ENCODE measurements at places on chromosomes 1 and 21. TPM values are rescaled to one million over a fixed set of nuclear protein-coding genes. Genes with fewer than 3 reads are reported as not detected.

DNA sequence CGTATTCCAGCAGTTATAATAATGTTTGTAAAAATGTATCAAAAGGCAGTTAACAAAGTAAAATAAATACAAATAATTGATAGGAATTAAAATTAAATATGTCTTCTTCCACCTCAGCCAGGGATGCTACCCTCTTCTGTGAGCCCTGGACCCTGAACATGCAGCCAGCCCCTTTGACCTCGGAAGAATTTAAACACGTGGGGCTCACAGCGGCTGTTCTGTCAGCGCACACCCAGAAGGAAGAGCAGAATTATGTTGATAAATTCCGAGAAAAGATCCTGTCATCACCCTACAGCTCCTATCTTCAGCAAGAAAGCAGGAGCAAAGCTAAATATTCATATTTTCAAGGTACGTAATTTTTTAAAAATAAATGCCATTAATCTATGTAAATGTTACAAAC, 26.5 kb downstream of the UTS2 start:
- H3K27ac ChIP-seq = no peak overlapping the region
- no peaks in the 10 kb centered on the region for H3K4me1 ChIP-seq
- no peaks in the 10 kb centered on the region for H3K27me3 ChIP-seq
- no peak overlapping the region for H3K4me3 ChIP-seq
- H3K36me3 ChIP-seq = no peaks in the 10 kb centered on the region
- no peak for DNase-seq

DNA sequence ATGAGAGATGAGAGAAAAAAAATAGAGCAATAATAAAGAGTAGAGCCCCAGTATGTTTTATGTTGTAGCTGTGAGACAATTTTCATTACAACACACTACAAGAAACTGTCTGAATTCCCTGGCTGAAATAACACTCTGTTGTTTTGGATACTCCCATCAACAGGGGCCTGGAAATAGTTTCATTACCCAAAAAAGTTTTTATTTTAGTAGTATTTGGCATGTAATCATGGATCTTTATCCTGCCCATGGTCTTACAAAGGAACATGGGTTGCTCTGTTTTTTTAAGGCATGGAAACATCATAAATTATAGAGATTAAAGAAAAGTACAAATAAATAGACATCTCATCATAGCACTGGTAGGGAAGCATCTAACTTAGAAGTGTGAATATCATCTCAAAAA, 56.3 kb downstream of the GNG12 start:
- no peaks in the 10 kb centered on the region for H3K27me3 ChIP-seq
- no peak for DNase-seq
- H3K36me3 ChIP-seq = peaks cover 15% of the 10 kb centered on the region
- H3K4me3 ChIP-seq = no peak overlapping the region

DNA sequence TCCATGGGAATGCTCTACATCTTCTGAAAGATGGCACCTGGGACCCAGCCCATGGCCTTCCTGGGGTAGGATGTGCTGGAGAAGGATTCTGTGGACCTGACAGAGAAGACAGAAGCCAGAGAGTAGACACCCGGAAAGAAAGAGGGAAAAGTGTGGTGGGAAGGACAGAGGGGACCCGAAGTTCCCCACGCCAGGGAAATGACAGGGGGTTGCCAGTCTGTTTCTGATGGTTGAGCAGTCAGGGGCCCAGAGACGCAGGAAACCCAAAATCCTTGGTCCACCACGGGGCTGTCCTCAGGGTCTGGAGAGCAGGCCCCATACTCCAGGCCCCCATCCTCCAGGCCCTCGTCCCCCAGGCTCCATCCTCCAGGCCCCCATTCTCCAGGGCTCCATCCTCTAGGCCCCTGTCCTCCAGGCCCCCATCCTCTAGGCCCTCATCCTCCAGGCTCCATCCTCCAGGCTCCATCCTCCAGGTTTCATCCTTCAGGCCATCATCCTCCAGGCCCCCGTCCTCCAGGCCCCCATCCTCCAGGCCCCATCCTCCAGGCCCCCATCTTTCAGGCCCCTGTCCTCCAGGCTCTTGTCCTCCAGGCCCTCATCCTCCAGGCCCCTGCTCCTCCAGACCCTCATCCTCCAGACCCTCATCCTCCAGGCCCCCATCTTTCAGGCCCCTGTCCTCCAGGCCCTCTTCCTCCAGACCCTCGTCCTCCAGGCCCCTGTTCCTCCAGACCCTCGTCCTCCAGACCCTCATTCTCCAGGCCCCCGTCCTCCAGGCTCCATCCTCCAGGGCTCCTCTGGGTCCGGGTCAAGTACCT, 1.0 kb upstream of the TFF2 start:
- DNase-seq = peak; percentile 52
- peaks cover 3% of the 10 kb centered on the region for H3K27me3 ChIP-seq
- H3K4me3 ChIP-seq = no peak overlapping the region
- H3K27ac ChIP-seq = no peak overlapping the region
- no peaks in the 10 kb centered on the region for H3K4me1 ChIP-seq

DNA sequence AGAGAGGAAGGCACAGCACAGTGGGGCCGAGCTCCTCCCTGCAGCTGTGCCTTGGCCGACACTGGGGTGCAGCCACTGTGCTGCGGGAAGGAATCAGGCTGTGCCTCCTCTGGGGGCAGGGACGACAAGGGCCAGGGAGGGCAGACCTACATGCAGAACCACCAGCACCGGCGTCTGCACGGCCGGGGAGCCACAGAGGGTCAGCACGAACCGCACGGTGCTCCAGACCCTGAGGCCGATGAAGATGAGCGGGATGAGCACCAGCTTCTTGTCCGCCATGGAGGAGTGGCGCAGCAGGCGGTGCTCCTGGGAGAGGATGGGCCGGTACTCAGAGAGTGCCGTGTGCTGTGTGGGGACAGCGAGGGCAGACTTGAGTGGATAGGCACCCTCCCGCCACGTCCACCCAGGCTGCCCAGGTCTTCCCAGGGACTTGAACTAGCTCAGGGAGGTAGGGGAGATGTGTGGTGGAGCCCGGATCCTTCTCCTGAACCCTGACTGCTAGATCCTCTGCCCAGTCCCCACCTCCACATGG, 23.5 kb downstream of the GPR157 start:
- H3K4me1 ChIP-seq = no peaks in the 10 kb centered on the region
- DNase-seq = no peak
- H3K4me3 ChIP-seq = no peak overlapping the region

GRCh38 chr1:32071758-32072621, 749 bp upstream of the TMEM39B start:
- no peaks in the 10 kb centered on the region for H3K27me3 ChIP-seq
- no peak for DNase-seq
- peaks cover 23% of the 10 kb centered on the region for H3K4me1 ChIP-seq
- H3K4me3 ChIP-seq = peak overlapping the region; percentile 88

DNA sequence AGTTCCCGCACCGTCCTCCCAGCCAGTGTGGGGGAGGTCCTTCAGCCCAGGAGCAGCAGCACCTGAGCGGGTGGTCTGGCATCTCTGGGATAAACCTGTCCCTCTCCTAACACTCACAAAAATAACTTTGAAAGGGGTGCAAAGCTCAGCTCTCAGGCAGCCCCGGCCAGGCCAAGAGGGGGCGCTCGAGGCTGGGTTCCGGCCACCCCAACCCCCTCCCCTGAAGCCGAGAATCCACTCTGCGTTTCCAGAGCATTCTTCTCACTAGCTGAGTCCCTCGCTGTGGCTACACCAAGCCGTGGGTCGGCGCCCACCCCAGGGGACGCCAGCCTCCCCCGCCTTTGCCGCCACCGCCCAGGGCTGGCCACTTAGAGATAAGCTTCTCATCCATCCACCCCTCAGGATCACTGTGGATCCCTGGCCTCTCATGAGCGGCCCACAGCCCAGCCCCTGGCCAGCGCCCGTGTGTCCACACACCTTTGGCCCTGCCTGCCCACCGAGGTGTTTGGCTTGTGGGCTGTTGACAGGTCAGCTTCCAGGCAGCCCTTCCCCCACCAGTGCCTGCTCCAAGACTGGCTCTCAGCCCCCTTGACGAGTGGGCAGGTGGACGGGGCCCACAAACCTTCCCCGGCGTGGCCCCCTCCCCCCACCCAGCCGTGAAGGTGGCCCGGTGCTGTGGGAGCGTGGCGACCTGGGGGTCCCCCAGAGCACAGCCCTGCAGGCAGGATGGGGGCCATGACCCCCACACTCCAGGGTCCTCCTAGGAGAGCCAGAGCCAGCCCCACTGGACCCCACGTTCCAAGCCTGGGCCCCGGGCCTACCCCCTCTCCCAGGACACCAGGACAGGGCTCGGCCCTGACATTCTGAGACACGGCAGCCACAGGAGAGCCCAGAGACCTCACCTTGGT, 1.9 kb downstream of the FTCD start:
- peak overlapping the region; percentile 14 for H3K4me3 ChIP-seq
- peak; percentile 76 for DNase-seq
- H3K27ac ChIP-seq = no peak overlapping the region
- peaks cover 5% of the 10 kb centered on the region for H3K4me1 ChIP-seq

GRCh38 chr1:52602856-52603600, 857 bp downstream of the GPX7 start:
- DNase-seq = no peak
- peaks cover 18% of the 10 kb centered on the region for H3K36me3 ChIP-seq
- H3K4me1 ChIP-seq = peaks cover 29% of the 10 kb centered on the region

GRCh38 chr1:80629304-80629837, 1171.4 kb upstream of the ADGRL2 start:
- no peak for DNase-seq
- no peak overlapping the region for H3K27ac ChIP-seq
- no peaks in the 10 kb centered on the region for H3K27me3 ChIP-seq
- H3K36me3 ChIP-seq = no peaks in the 10 kb centered on the region

DNA sequence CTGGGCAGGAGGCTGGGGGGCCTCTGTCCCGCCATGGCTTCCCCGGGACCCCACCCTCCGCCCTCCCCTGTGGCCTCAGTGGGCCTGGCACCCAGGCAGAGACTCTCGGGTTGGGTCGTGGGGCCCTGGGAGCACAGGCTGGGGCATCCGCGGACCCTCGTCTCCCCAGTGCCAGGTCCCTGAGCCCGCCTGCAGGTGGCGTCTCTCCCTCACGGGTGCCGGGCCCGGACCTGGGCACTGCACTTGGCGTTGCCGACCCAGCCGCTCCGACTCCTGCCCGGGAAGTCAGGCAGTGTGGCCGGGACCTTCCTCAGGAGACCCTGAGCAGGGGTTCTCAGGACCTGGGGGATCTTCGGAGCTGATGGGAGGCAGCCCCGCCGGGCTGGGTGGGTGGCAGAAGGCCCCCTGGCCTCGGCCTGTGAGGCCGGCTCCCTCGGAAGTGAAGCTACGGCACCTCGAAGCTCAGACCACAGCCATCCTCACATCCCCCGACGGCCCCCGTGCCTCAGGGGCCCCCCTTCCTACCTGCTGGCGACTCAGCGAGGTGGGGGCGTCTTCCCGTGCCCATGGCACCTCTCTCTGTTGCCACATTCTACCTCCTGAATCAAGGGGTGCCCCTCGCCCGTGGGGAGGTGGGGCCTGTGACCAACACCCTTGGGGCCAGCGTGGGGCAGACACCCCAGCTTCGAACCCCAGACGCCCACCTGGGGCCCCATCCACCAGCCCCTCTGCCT, 6.4 kb upstream of the C1orf159 start:
- peaks cover 18% of the 10 kb centered on the region for H3K27me3 ChIP-seq
- peaks cover 8% of the 10 kb centered on the region for H3K4me1 ChIP-seq
- H3K27ac ChIP-seq = no peak overlapping the region
- no peaks in the 10 kb centered on the region for H3K36me3 ChIP-seq

CCDC27 gene
- total RNA-seq = not detected

CAPN9 gene
- 0.72 TPM for total RNA-seq

CFAP107 gene
- 2.7 TPM for total RNA-seq

SH2D1B gene
- not detected for total RNA-seq

IFI44 gene
- total RNA-seq = 3.8 TPM

FCRL5 gene
- total RNA-seq = not detected

All from type B pancreatic cell (in vitro differentiated cells).